EH (cell line): ENCODE measurements at places on chromosomes 5 and 9.

GRCh38 chr9:35605351-35606137 lies 482 bp downstream of the TESK1 start:
- peak; percentile 13 for DNase-seq

GRCh38 chr5:90940227-90940995 lies 381.8 kb downstream of the ADGRV1 start:
- DNase-seq, result peak; percentile 35

DNA sequence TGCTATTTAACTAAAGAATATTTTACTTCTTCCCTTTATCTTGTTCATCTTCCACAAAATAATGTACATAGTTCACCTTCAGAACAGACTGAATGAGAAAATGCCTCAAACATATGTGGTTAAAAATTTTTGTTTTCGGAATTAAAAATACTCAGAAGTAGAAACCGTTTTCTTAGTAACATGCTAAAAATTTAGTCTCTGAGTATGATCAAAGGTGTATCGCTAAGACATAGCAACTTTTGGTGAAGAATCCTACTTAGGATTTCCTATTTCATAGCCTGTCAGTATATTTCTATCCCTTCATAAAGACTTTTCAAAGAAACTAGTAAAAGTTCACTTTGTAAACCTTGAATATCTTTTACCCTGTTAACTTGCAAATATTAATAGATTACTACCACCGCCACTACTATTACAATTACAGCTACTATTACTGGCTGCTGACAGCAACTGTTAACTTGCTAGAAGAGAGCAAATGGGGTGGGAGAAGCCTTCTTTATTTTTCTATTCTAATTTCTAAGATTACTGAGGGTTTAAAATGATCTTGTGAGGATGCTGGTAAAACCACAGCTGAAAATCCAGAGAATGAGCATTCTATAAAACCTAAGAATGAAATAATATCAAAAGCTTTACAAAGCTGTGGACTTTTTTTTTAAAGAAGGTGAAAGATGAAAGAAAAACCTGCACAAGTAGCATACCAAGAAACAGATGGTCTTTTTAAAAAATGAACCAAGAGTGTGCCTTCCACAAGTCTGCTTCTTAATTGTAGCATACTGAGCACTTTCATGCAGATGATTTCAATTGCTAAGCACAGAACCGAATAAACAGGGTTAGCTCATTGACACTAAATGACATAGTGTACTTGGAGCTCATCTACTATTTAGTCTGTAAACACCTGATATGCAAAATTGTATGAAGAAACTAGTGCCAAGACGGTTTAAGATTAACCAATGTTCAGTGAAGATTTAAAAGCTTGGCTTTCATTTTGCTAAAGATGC lies 246.3 kb upstream of the EFNA5 start:
- DNase-seq, result no peak

- peak; percentile 21 for DNase-seq
These were observed 605 bp downstream of the CHSY3 start for GRCh38 chr5:129904667-129905472.

DNA sequence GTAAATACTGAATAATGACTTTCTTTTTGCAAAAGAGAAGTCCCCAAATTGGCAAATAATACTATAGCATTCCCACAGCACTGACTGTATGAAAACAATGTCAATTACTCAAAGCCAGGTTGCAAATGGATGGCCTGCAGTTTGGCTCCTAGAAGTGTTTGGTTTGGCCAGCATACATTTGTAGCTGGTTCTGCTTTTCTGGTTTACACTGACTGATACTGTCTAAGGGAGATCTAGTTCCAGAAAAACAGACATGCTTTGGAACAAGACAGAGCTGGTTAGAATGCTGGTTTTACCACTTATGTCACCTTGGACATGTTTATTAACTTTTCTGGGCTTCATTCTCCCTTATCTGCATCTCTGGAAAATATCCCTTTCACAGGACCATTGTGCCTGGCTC lies 81.5 kb upstream of the TRPM3 start:
- no peak for DNase-seq

- no peak for DNase-seq
These were observed 218.6 kb downstream of the MAN2A1 start for GRCh38 chr5:109908366-109908765.

DNA sequence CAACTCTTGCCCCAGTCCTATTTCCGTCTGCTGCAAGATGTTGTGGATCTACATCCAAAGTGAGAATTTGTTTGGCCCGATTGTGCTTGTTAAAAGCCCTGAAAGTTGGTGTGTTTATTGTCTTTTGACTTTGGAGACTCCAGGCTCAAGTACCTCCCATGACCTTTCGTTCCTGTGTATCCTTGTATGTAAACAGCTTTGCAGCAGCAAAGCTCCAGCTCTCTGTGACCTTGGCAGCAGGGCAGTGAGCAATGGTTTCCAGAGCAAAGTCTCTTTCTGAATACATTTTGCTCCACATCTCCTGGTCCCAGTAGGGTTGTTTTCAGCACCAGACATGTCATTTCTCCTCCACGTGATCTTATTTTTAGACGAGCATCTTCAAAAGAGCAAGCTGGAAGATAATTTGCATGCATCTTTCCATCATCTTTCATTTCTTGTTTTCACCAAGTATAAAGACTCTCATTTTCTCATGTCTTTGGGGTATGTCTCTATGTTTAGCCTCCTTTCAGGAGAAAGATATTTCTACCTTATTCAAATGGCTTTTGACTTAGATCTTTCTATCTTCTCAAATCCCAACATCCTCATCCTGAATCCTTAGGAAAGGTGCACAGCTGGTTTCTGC lies 68.1 kb upstream of the ERCC6L2 start:
- peak; percentile 30 for DNase-seq

DNA sequence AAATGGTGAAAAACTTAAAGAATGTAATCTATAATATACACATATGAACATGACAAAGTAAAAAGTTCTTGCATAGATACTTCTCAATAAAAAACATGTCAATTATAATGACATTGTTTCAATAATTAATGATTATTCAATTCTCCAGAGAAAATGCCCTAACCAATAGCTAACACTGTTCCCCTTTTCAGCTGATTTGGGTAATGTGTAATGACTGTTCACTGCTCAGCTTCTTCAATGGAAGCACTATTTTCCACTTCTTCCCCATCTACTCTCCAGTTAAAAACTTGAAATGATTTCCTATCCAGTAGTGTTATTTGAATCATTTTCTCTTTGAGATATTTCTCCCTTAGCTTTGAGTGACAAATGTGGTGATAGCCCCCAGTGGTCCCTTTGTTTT lies 62.3 kb downstream of the CEP120 start:
- DNase-seq, result no peak

DNA sequence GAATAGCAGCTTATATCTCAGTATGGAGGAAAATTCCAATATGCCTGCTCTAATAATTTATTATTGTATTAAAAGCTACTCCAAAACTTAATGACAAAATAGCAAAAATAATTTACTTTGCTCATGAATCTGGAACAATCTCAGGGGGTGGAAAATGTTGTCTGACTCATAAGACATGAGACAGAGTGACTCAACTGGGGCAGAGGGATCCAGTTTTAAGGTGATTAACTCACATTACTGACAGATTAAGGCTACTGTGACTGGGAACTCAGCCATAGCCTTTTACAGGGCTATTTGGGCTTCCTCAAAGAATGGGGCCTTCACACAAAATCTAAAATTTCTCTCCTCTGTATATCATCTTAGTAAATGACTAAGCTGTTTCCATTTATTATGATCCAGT lies 1172.9 kb downstream of the CDH12 start:
- no peak for DNase-seq

DNA sequence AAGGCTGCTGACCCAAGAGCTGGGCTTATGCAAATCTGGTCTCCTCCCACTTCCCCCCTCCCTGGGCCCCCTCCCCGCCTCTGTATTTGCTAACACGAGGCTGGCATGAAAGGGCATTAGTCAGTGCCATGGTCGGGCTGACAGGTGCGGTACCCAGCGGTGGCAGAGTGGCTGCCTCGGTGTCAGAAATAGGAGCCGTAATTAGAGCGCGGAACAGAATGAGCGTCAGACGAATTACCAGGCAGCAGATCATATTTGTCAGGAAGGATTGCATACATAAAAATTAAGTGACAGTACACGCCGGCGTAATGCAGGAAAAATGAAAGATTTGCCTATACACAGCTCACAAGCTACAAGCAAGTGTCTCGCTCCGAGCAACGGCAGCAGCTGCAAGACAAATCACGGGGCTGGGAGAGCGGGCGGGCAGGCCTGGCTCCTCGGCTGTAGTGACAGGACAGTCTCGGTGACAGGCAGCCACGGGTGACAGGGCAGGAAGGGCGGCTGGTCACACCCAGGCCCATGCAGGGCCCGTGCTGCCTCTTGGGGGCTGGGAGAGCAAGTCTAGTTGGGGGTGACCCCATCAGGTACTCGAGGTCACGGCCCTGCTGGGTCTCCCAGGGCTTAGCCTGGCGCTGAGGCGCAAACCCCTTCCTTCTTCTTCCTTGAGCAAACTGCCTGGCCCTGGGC lies 72.4 kb downstream of the NEK6 start:
- no peak for DNase-seq

DNA sequence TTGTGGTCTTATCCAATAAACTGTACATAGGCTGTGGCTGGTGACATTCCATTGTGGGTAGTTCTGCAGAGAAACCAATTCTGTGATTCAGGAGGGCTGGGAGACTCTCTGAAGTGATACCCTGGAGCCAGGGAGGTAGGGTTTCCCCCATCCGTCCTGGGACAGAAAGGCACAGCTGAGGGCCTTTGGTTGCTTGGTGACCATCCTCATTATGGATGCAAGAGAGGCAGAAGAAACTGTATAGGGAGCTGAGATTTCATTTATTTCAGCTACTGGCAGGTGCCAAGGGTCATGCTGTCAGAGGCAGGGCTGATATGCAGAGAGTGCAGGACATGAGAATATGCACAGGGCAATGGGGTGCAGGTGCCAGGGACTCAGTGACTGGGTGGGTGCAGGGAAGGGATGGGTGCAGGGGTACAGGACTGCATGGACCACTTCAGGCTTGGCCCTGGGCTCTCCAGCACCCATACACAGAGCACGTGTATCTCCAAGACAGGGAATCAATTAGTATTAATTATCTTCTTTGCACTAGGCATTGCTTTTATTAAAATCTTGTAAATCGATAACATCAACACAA lies 236.5 kb downstream of the ICE1 start:
- DNase-seq, result no peak

GRCh38 chr5:102888483-102888882 lies 133.4 kb downstream of the PAM start:
- DNase-seq, result no peak

GRCh38 chr9:137804908-137805630 lies 72.5 kb upstream of the CACNA1B start:
- peak; percentile 26 for DNase-seq

DNA sequence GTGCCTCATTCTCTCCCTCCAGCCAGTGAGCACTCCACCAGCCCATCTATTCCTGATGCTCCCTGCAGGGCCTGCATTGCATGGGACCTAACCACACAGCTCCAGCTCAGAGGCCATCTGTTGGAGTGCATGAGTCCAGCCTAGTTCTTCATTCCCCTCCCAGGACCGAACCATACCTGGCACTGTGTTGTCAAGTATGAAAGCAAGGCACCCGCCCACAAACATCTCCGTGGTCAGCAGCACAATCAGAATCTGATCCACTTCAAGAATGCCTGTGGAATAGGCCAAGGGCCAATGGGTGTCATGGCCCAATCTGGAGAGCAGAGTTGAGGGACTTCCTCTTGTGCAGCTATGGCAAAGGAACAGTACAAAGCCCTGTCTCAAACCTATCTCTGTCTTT lies 5.9 kb downstream of the SLC23A1 start:
- no peak for DNase-seq

DNA sequence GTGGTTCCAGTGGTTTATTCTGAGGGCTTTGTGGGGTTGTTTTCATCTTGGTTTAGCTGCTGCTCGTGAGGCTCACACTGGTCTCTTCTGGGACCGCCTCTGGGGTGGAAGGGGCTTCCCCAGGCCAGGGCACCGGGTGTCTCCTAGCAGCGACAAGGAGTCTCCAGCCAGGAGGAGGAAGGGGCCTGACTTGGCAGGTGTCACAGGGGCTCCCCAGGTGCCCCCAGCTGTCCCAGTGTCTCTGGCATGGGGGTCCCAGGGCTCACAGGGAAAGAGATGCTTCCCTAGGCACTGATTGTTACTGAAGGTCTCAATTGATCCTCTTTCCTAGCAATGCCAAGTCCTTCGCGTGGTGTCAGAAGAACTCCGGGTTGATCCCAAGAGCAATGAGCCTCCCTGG lies 241.1 kb upstream of the IRX4 start:
- no peak for DNase-seq

GRCh38 chr9:28135549-28135948 lies 562.3 kb upstream of the C9orf72 start:
- no peak for DNase-seq

DNA sequence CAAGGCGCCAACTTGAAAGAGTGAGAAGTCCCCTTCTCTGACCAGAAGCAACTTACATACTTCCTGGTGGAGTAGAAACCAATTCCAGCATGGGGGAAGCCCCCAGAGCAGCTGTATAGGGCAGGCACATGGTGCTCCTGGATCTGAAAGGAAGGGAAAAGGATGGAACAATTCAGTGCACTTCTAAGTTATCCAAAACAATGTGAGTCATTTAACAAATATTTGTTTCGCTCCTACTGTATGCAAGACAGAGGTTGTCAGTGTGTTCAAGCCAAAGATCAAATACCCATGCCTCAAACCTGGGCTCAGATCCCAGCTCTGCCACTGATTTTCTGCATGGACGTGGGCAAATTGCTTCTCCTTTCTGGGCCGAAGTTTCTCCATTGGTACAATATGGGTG lies 67.1 kb downstream of the LHX2 start:
- peak; percentile 79 for DNase-seq

GRCh38 chr5:80712919-80713318 lies 58.1 kb upstream of the DHFR start:
- DNase-seq, result no peak

DNA sequence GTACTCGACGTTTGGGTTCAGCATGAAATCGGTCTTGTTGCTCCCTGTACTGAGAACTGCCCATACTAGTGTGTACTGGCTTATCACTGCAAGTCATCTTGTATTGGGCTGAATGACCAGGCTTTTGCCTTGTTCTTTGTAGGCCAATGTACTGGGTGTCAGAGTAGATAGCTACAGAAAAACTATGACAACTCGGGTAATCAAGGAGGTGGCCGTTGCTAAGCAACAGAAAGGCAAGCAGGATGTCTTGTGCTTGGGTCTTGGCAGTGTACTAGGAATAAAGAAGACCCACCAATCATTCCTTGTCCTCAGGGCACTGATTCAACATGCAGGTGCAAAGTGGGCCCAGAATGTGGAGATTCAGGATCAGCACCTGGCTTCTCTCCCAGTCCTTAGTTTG lies 11.9 kb upstream of the SHISAL2B start:
- no peak for DNase-seq
